ENCODE measurements at places on chromosomes 1 and 21.

DNA sequence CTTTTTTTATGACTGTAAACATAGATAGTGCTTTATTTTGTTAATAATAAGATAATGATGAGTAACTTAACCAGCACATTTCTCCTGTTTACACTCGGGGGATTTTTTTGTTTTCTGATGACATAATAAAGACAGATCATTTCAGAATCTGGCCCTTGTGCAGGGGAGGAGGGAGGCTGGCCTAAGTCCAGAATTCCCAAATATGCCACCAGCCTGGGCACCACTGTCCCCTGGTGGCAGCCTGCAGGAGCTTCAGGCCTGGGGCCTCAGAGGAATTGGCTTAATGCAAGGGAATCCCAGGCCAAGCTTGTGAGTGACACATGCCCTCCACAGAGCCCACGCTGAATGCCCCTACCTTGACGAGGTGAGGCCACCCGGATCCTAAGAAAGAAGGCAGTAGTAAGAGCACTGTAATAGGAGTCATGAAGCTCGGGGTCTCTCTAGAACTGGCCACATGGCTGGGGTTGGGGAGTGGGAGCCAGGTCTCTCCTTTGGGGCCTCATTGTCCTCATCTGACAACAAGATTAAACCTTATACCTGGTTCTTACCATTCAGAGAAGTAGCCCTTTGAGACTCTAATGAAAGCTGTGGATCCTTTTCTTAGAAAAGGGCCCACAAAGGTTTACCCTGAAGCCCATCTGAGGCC is 24.1 kb downstream of the ETNK2 start:
- DNase-seq: peak; percentile 50

DNA sequence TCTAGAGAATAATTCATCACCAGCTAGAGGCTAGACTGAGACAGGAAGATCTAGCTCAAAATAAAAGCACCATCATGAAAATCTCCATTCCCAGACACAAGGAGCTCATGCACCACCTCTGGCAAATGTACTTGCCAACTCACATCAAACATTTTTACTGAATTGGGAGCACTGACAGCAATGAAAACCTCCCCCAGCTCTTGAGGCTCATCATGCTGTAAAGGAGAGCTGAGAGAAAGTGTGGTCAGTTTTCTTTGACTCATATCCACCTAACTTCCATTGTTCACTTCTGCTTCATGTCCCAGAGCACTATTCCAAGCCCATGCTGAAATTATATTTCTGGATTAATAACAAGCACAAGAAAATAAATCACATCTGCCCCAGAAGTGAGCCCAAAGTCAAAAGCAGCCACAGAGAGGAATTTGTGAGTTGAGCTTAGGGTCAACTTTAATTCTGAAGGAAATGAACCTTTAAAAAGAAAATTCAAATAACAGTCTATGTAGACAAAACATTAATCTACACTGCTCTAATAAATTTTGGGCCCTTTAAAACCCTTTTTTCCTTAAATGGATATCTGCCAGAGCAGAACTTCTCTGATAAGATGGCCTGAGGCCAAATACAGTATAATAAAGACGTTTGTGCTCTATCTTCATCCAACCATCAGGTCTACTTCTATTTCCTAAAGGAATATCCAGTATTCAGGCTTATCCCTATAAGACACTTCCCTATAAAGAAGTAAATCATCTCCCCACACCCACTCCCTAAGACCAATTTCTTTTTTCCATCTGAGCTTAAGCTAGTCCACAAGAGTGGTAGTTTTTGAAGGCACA is 85.9 kb upstream of the ADAM30 start:
- peak; percentile 92 for DNase-seq

GRCh38 chr21:32426066-32426465 is 13.6 kb downstream of the EVA1C start:
- DNase-seq: no peak

- no peak for DNase-seq
These were observed 6.0 kb downstream of the HUNK start for GRCh38 chr21:31878831-31879230.

- DNase-seq: peak; percentile 99
These were observed 7.0 kb upstream of the P3R3URF start for GRCh38 chr1:46183079-46183847.

DNA sequence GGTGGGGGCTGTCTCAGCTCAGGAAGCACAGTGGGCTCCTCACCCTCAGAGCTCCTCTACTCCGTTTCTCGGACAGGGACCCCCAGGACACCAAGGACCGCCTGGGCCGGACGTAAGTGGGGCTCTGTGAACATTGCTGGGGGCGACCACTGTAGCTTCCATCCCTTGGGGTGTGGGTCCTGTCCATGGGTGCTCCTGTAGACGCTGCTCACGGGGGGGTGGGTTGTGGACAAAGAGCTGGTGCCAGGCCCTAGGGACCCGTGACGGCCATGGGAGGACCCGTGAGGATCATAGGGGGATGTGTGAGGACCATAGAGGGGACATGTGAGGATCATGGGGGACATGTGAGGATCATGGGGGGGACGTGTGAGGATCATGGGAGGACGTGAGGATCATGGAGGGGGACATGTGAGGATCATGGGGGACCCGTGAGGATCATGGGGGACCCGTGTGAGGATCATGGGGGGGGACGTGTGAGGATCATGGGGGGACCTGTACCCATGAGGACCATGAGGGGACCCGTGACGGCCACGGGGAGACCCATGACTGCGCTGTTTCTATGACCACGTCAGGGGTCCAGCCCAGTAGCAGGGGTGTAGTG is 18.1 kb downstream of the COL6A1 start:
- no peak for DNase-seq

Measured in NCI-H226 (cell line).